ENCODE measurements at places on chromosomes 6 and 20.

- no peak for DNase-seq
Measured at GRCh38 chr20:57553376-57554018, 7.4 kb upstream of the PCK1 start.

DNA sequence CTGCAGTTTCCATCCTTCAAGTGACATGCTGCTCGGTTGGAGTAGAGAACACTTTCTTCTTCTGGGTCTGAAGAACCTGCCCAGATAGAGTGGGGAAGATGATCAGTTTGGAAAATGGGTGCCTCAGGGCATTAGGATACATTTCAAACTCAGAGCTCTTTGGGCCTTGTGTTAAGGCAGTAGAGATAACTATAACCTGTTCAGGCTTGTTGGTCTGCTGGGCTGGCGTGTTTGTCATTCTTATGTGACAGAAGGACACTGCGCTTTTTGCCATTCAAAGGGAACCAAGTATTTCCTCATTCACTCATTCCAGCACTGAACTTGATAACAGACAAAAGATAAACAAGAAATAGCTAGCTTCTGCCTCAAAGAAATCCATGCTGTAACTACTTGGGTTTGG is 3.8 kb downstream of the TOMM34 start:
- DNase-seq: no peak

GRCh38 chr6:66628917-66629316 is 921.9 kb upstream of the EYS start:
- no peak for DNase-seq

GRCh38 chr6:132758689-132759088 is 985 bp upstream of the VNN2 start:
- no peak for DNase-seq

GRCh38 chr20:49346682-49347081 is 68.8 kb upstream of the ZNFX1 start:
- DNase-seq: no peak

DNA sequence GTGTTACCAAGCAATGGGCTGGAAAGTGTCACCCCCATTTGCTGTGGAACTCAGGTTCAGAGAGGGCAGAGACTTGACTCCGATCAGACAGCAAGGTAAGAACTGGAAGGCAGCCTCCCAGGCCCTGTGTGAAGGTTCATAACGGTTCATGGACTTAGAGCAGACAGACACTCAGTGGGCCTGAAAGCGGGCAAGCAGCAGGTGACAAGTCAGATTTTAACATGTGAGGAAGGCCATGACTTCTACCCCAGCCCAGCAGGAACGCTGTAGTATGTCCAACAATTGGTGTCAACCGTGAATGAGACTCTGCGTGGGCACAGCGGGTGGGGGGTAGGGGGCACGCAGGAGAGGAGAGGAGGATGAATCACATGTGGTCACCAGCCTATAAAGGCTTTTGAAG is 217.6 kb upstream of the SNX9 start:
- no peak for DNase-seq

DNA sequence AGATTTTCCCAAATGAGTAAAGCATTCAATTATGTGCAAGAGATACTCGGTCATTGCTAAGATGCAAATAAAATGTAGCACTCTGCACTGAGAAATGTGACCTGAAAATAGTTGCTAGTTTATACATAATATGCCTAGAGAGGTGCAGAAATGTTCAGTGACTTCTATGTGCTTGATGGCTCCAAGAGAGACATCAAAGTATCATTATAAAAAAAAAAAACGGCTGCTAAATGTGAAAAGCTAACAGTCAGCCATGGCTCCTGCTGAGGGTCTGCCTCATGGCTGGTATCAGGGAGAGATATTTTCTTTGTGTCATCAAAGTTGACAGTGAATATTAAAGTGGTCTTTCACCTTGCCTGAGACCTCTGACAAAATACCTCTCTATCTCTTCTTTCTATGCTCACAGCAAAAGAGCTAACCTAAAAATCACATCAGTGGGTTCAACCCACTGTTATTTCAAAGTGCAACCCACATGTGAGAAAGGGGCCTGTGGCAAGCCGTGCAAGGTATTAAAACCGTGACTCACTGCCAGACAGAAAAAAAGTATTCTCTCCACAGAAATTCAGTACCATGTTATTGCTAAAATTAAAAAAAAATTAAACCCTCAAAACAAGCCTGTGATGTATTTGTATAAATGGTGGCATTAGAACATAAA is 259.0 kb downstream of the HIVEP2 start:
- peak; percentile 59 for DNase-seq

DNA sequence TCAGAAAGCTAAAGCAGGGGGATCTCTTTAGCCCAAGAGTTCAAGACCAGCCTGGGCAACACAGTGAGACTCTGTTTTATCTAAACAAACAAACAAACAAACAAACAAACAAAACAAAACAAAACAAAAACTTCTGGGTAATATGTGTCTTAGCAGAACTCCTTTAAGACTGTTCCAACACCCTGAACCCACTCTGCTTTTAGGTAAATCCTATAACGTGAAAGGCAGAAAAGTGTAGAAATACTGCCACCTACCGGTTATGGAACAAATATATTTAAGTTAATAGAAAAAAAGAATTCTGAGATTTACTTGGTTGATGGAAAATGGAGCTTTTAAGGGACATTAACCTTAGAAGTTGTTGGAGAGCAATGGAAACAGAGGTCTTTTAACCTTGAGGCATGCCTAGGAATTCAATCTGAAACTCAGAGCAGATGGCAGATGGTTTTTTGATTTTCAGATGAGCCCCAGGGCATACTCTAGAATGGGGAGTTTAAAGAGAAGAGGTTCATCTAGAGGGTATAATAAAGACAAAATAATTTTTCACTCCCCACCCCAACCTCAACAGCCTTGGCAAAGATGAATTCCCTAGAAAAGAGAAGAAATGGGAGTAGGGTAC is 38.5 kb downstream of the SOD2 start:
- DNase-seq: no peak

GRCh38 chr20:58965270-58966064 is 15.6 kb upstream of the NELFCD start:
- no peak for DNase-seq

GRCh38 chr20:57061051-57061900 is 205.2 kb downstream of the BMP7 start:
- DNase-seq: no peak

GRCh38 chr6:72271531-72271930 is 350.3 kb upstream of the KCNQ5 start:
- no peak for DNase-seq

DNA sequence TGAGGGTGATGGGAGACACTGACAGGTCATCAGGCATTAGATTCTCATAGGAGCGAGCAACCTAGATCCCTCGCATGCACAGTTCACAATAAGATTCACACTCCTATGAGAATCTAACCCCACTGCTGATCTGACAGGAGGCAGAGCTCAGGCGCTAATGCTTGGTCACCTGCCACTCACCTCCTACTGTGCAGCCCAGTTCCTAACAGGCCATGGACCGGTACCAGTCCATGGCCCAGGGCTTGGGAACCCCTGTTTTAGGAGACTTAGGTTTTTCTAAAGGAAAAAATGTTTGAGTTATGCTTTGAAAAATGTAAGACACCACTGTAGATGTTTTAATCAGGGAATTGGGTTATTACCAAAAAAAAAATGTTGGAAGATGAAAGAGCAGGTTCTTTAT is 6.7 kb downstream of the HLA-E start:
- DNase-seq: no peak

DNA sequence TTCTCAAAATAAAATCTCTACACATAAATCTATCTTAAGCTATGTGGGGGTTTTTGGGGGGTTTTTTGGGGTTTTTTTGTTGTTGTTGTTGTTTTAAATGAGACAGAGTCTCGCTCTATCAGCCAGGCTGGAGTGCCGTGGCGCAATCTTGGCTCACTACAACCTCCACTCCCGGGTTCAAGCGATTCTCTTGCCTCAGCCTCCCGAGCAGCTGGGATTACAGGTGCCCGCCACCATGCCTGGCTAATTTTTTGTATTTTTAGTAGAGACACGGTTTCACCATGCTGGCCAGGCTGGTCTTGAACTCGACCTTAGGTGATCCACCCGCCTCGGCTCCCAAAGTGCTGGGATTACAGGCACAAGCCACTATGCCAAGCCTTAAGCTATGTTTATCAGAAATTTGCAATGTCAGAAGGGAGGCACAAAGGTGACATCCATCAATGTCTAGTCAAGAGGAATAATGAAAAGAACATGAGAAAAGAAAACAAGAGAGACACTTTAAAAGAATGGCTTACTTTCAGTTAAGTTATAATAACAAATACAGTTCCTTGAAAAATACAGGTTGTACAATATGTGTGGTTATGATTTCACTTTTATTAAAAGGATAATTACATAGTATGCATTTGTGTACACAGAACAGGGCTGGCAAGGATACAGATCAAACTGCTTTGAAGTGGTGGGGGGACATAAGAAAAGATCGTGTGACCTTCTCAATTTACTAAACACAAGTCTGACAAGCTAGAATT is 28.6 kb downstream of the SLC23A2 start:
- no peak for DNase-seq

DNA sequence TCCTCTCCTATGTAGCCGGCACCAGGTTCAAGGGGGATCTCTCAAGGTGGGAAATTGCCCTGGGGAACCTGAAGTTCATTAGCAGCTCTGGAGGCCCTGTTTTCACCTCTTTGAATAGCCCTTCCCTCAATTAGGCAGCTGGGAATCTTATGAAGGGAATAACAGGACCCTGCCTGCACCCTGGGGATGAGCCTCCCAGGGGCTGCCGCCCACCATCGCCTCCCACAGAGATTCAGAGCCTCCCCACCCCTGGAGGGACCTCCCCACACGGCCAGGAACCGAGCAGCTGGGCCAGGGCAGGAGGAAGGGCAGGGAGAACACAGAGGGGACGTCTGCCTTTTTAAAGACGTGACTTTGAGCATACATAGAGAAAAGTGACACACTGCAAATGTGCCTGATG is 4.6 kb upstream of the EEF1A2 start:
- no peak for DNase-seq

GRCh38 chr6:114995526-114995925 is 652.7 kb upstream of the HS3ST5 start:
- DNase-seq: no peak

- peak; percentile 45 for DNase-seq
Measured at GRCh38 chr6:136822046-136822375, 381 bp upstream of the PEX7 start.

DNA sequence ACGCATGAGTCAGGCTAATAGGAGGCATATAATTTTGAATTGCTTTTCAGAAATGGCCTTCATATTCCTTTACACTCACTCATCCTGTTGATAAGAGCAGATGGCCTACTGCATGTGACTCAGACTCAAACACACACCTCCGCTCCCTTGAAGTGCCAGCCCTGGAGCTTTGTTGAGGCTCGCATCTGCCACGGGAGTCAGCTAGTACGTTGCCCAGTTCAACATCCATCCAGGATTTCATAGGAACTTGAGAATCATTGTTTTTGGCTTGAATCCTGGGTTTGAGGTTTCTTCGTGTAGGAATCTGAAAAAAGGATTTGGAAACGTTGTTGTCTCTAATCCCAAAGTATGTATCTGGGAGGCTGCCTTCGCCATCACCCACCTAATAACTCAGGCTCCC is 87.4 kb upstream of the JAG1 start:
- DNase-seq: no peak

GRCh38 chr20:63686492-63687321 is 9.7 kb upstream of the TNFRSF6B start:
- peak; percentile 46 for DNase-seq

- no peak for DNase-seq
Measured at GRCh38 chr6:118897386-118897785, 3.4 kb downstream of the ASF1A start.

DNA sequence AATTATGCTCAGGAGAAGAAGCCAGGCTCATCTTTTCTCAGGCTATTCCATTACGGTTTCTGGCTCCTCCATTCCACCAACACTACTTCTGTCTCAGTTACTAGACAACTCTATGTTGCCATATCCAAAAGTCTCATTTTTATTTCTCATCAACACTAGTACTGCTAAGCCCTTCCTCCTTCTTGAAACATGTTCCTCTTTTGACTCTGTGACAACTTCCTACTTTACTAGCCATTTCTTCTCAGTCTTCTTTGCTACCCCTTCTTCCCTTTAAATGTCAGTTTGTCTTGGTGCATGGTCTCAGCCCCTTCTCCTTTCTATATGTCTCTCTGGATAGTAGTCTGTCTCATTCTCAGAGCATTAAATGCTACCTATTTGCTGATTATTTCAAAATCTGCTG is 7.1 kb upstream of the ADGRG6 start:
- no peak for DNase-seq

- no peak for DNase-seq
Measured at GRCh38 chr6:112122756-112123155, 35.4 kb downstream of the FAM229B start.

GRCh38 chr6:56510984-56511531 is 131.6 kb downstream of the DST start:
- DNase-seq: no peak

GRCh38 chr20:57779401-57780003 is 69.7 kb upstream of the PMEPA1 start:
- DNase-seq: no peak

GRCh38 chr20:22619272-22619671 is 34.9 kb upstream of the FOXA2 start:
- DNase-seq: no peak

- no peak for DNase-seq
Measured at GRCh38 chr6:36285187-36285671, 15.4 kb downstream of the PNPLA1 start.

DNA sequence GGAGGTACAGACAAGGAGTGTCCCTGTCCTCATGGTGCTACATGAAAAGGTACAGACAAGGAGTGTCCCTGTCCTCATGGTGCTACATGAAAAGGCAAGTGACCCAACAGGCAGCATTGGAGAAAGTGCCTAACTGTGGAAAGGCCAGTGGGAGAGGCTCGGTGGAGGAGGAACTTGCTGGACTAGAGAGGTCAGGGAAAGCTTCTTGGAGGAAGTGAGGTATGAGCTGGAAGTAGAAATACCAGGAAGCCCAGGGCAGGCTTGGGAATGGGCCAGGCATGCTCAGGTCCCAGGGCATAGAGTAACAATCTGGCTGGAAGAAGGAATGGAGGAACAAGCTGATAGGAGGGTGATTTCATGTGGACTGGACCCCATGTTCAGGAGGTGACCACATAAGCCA is 59.8 kb upstream of the FNDC1 start:
- DNase-seq: no peak

- DNase-seq: no peak
Measured at GRCh38 chr6:44485601-44486401, 98.3 kb downstream of the CDC5L start.

GRCh38 chr6:16322666-16323312 is 84.4 kb downstream of the GMPR start:
- peak; percentile 81 for DNase-seq

DNA sequence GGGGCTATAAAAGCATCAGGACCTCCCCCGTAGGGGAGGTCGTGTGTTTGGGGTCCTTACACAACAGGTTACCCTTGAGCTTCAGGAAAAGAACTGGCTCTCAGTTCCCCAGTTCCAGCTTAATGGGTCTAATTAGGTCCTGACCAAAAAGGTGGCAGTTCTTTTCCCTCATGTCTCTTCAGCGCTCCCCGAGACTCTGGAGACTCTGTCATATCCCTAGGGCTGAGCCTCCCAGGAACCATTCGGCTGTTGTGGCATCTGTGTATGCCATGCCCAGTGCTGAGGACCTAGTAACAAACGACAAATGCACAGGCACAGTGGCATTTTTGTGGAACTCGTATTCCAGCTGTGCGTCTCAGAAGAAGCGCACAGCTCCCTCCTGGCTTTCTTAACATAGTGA is 14.6 kb downstream of the PRDM1 start:
- no peak for DNase-seq

Measured in CD4-positive, alpha-beta T cell treated with Interleukin-17A for 4 hours (primary cell).